ENCODE measurements at places on chromosomes 13 and 19.

DNA sequence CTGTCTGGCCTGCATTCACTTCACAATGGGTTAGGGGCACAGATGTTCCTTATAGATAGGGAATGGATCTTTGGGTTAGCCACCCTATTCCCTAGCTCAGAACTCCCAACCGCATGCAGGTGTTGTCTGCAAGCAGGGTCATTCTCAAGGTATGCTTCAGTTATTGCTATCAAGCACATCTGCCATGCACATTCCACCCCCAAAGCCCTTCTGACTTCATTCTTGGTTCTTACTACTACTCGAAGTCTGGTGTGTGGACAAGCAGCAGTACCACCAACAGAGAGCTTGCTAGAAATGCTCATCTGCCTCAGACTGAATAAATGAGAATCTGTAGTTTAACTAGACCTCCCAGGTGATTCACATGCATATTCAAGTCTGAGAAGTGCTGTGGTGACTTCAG is 31.3 kb downstream of the SERPINE3 start:
- no peak for DNase-seq

- peak; percentile 21 for DNase-seq
These were observed 9.1 kb downstream of the ARID3A start for GRCh38 chr19:934865-935479.

GRCh38 chr13:94322925-94323763 is 156.3 kb downstream of the DCT start:
- DNase-seq: no peak

DNA sequence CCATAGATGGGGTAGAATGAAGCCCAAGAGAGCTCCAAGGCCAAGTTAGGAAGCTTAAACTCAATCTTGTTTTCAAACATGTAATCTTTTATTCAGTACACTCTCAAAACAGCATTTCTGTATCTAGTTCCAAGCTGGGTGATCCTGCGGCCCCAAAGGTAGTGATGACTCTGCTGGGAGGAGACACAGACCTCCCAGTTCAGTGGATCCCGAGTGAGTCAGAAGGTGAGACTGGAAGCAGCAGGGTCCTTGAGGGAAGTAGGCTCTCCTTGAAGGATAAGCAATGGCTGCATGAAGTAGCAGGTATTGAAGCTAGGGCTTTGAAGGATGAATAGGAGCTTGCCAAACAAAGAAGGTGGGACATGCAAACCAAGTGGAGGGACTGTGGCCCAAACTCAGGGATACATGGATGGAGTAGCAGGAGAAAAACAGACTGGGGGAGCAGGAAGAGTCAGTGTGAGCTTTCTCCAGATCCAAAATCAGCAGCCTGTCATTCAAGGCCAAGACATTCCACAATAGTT is 9.6 kb downstream of the TINCR start:
- DNase-seq: no peak

GRCh38 chr13:106996867-106997618 is 429.1 kb upstream of the ARGLU1 start:
- no peak for DNase-seq

DNA sequence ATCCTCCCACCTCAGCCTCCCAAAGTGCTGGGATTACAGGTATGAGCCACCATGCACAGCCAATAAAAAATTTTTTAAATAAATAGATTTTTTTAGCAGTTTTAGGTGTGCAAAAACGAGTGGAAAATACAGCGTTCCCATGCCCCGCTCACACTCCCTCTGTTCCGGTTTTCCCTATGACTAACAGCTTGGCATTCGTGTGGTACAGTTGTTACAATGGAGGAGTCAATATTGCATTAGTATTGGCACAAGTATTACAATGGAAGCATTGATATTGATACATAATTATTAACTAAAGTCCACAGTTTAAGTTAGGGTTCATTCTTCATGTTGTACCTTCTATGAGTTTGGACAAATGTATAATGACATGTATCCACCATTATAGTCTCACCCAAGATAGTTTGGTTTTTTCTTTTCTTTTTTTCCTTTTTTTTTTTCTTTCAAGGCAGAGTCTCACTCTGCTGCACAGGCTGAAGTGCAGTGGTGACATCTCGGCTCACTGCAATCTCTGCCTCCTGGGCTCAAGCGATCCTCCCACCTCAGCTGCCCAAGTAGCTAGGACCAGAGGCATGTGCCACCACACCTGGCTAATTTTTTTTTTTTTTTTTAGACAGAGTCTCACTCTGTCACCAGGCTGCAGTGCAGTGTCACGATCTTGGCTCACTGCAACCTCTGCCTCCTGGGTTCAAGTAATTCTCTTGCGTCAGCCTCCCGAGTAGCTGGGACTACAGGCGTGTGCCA is 15.4 kb upstream of the RAB20 start:
- DNase-seq: no peak

DNA sequence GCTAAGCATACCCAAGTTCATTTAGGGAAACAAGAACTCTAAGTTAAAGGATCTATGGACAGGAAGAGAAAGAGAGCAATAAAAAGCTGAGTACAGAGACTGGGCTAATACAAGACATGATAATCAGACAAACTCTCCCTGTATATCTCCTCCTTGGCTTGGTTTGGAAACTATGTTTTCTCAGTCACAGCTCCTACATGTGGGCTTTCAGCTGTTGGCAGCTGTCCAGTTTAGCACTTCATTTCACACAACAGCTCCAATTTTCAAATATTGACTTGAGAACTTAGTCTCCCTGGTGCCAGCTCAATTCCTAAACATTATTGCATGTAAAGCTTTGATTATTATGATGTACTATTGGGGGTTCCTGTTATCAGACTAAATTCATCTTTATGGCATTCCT is 222.8 kb upstream of the OBI1 start:
- DNase-seq: no peak

GRCh38 chr19:2372076-2372612 is 12.1 kb downstream of the TMPRSS9 start:
- DNase-seq: no peak

- no peak for DNase-seq
These were observed 6.9 kb downstream of the TBXA2R start for GRCh38 chr19:3599776-3600187.

DNA sequence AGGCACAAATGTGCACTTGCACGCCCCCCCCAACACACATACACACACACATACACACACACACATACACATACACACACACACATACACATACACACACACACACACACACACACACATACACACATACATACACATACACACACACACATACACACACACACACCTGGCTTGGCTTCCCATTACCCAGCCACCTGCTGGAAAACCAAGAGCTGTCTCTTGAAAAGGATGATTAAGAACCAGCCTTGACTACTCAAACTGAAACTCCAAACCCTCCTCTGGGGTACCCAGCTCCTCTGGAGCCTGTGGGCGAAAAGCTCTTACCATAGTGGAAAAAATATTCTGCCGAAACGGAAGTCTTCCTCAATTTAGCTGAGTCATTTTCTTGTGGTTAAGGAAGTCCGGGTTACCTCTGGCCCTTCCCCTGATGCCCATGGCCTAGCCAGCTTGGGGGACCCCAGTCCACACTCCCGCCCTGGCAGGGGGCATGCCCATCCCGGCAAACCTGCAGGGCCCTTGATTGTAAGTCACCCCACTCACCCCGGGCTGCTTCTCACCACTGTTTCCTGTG is 21.9 kb downstream of the CEBPA start:
- no peak for DNase-seq

- no peak for DNase-seq
These were observed 5.7 kb downstream of the TBXA2R start for GRCh38 chr19:3601021-3601420.

DNA sequence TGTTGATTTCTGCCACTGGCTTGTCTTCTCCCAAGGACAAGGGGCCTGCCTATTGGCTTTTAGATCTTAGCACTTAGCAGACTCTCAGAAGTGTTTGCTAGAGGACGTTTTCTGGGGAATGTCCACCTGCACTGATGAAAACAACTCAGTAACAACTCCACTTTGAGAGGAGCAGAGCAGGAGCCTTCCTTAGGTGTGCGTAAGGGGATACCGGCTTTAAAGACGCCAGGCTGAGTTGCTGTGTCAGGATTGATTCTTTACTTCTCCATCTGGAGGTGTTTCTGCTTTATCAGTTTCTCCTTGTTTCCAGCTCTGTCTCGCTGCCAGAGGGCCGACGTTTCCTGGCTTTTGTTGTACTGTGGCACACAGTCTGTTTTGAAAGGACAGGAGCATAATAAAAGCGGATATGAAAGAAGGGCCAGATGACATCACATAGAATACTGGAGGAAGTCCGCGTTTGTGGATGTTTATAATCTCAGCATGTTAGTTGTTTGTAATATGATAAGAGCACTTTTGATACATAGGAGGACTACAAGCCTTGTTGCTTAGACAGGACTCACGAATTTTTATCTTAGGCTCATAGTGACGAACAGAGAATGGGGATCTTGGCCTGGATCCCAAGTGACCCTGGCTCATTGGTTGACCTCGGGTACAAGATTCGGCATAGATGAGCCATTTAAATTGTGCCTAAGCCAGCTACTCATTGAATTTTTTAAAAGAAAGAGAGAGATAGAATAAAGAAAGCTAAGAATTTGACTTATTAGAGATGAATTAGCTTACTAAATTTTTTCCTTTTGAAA is 34.6 kb downstream of the COL4A2 start:
- no peak for DNase-seq

DNA sequence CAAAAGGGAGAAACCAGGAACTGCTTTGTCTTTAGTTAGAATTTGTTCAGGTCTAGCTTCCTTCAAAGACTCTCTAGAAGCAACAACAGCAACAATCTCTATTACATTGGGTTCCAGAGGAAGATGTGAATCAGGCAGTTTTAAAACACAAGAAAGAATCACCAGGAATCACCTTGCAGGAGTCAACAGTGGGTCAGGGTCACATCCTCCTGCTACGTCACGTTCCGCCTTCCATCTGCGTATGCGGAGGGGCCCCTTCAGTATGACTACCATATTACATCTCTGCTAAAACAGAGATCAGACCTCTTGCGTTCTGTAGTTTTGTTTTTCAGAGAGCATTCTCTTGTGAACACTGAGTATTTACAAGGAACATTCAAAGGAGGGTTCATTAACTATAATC is 147.8 kb upstream of the STARD13 start:
- DNase-seq: no peak

GRCh38 chr13:34869696-34870095 is 72.4 kb upstream of the NBEA start:
- no peak for DNase-seq

- DNase-seq: no peak
These were observed at the start of gene PTGIR for GRCh38 chr19:46624958-46625661. Gene PTGIR (minus strand): TSS chr19:46625089. CDS start chr19:46624225, 864 bp downstream.

- DNase-seq: no peak
These were observed 11.7 kb upstream of the KL start for GRCh38 chr13:33004511-33004910.

- DNase-seq: no peak
These were observed 29.2 kb downstream of the COG6 start for GRCh38 chr13:39684531-39685137.

Measured in amygdala (tissue), 56 donors.